T-helper 2 cell treated with Interferon-gamma antibody and Interleukin-4, amounts not matched to agents 5 μg/mL and 100 μg/mL, for 36 hours (primary cell): ENCODE measurements at places on chromosomes 7 and 10.

DNA sequence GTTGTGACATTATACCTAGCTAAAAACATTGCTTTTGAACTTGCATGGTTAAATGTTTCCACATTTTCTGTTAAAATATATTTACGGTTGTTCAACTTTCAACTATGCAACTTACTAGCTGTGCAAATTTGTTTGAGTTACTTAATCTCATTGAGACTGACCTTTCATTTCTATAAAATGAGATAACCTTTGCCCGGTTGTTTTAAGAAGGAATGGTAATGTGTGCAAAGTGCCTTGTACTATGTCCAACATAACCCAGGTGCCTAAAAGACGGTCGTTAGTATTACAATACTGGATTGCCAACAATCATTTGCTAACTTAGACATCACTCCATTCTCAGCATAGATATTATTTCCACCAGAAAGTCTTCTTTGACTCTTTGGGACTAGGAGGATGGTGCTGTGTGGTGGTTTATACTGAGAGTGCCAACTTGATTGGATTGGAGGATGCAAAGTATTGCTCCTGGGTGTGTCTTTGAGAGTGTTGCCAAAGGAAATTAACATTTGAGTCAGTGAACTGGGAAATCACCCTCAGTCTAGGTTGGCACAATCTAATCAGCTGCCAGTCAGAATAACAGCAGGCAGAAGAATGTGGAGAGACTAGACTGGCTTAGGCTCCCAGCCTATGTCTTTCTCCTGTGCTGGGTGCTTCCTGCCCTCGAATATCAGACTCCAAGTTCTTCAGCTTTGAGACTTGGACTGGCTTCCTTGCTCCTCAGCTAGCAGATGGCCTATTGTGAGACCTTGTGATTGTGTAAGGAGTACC, 85.2 kb upstream of the PDSS1 start:
- no peak for DNase-seq

DNA sequence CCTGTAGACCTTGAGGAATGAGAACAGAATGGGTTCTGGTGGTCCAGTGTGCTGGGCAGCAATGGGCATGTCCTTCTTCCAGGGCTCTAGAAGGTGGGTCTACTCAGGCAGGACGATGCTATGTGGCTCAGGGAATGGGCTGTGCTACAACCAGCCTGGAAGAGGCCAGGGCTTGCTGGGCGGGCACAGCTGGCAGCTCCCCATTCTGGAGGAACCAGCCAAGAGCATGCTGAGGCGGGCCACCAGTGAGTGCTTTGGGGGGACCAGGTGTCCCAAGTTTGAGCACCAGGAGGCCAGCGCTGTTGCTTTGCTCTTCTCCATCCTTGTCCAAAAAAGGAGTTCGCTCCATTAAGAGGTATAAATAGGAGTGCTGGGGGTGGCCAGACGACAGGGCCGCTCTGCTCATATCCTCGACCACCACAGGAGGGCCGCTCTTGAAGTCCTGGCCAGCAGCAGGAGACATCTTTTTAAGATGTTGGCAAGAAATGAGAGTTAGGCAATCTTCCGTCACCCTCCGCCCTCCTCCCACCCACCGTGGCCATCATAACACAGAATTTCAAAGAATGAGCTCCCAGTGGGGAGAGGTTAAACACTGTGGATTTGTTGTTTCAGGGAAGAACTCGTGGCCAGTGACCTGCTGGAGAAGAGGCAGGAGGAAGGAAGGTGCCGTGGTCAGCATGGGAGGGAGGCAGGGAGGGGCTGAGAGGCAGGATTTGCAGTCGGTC, 141.3 kb downstream of the GRK5 start:
- DNase-seq = no peak

GRCh38 chr10:116891208-116891607, 41.9 kb downstream of the ENO4 start:
- DNase-seq = no peak

- no peak for DNase-seq
Observed at GRCh38 chr7:142773937-142774744, 3.4 kb downstream of the PRSS2 start.

DNA sequence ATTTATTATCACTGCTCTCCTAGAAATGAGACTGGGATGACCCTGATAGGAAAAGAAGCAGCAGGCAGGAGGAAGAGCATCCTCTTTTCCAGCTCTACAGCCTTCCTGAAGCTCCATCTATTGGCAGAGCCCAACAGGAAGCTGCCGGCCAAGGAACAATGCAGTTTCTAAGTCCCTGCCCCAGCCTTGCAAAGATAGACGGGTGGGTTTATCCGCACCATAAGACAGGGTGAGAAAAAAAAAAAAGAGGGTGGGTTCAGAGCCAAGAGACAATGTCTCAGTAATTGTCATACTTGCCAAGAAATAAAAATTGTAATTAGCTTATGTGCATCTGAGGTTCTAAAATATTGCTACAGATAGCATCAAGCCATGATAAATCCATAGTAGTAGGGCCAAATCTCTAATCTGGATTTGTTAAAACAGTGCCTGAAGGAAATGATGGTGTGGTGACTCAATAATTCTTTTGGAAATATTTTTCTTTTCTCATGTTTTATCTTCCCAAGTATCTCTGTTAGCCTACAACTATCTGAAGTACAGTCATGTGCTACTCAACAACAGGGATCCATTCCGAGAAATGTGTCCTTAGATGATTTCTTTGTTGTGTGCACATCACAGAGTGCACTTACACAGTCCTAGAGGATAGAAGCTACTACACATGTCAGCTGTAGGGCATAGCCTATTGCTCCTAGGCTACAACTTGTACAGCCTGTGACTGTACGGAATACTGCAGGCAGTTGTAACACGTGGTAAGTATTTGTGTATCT, 242.9 kb upstream of the CXCL12 start:
- no peak for DNase-seq
